Gastroesophageal sphincter (tissue), 4 donors: ENCODE measurements at places on chromosomes 3 and 15.

DNA sequence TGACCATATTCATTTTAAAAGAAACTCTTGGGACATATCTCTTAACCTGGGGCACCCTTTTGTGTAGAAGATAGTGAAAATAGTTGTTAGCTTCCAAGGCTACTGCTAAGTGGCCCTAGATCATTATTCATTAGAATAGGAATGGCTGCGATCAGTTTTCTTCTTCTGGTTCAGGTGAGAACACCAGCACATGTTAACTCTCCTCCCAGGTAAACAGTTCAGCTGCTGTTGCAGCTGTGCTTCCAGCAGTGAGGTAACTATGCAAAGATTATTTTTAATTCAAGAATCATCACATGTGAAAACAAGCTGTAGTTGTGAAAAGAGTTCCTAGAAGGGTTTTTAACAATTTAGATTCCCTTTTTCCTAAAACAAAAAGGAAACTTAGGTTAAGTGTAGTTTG lies 43.3 kb downstream of the ZPLD1 start:
- no peak for ATAC-seq

GRCh38 chr3:89447243-89447642 lies 339.8 kb downstream of the EPHA3 start:
- ATAC-seq, result peak; percentile 25

DNA sequence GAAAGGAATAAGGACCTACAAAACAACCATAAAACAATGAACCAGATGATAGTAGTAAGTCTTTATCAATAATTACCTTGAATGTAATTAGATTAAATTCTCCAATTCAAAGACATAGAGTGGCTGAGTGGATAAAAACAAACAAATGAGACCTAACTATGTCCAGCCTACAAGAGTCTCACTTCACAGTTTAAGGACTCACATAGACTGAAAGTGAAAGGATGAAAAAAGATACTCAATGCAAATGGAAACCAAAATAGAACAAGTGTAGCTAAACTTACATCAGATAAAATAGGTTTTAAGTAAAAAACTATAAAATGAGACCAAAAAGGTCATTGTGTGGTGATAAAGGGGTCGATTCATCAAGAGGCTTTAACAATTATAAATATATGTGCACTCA lies 21.9 kb upstream of the NR1I2 start:
- no peak for ATAC-seq

DNA sequence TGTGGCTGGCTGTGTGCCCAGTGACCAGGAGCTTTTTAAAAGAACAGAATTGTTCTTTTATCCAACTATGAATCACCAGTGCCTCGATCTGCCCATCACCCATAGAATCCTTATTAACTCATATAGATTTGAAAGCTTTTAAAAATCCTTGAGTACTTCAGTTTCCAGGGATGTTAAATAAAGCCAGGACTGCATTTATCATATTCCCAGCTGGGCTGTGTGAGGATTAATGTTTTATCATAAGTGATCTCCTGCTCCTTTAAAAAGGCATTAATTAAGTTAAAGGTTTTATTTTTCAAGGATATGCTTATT lies 234.0 kb downstream of the MYRIP start:
- no peak for ATAC-seq

DNA sequence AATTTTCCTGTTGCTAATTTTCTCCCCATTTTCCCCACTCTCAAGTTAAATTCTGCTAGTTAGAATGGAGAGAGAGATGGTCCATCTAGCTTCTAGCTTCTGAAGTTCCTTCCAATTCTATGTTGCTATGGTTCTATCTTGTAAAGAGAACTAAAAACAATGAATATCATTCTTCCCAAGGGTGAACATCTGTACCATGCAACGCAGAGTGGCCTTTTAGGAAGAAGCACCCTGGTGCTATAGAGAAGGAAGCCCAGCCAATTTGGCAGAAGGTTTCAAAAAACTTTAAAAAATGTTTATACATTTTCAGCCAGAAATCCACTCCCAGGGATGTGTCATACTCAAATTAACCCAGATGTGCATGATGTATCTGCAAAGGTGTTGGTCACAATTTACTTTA lies 149.1 kb downstream of the SEMA6D start:
- ATAC-seq, result no peak

DNA sequence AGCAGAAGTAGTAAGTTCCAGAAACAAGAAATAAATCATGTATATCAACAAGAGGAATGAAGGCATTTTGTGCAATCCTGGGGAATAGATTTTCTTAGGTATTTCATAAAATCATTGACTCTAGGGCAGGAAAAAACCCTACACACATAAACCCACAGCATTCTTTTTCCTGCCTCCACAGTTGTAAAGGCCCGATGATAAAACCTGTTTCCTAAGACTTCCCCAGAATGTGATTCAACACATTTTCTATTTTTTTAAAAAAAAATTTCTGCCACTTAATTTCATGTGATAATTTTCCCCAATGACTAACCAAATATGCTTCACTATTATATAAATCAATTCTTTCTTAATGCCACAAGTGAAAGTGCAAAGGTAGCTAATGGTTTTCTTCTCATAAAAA lies 407.0 kb downstream of the FHIT start:
- no peak for ATAC-seq

GRCh38 chr3:48595075-48595525 lies at the start of gene COL7A1:
Gene COL7A1 (minus strand): TSS chr3:48595329. CDS start chr3:48595159, 170 bp downstream.
- ATAC-seq, result no peak

DNA sequence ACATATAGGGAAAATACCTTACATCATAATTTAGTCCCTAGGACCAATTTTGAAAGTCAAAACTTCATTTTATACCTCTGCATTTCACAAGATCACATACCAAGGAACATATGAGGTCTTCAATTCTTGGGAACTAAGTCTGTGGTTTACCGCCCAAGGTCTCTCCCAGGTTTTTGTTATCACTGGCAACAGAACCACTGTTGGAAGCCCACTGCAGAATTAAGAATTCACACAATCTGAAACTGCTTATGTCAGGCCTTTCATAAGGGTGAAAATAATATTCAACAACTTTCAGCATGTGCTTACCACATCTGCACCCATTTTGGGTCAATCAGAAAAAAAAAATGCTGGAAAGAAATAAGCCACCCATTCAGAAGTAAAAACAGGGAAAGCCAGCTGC lies 107.2 kb upstream of the MME start:
- no peak for ATAC-seq

- ATAC-seq, result no peak
These were observed 15.0 kb upstream of the C15orf61 start for GRCh38 chr15:67505675-67506572.

DNA sequence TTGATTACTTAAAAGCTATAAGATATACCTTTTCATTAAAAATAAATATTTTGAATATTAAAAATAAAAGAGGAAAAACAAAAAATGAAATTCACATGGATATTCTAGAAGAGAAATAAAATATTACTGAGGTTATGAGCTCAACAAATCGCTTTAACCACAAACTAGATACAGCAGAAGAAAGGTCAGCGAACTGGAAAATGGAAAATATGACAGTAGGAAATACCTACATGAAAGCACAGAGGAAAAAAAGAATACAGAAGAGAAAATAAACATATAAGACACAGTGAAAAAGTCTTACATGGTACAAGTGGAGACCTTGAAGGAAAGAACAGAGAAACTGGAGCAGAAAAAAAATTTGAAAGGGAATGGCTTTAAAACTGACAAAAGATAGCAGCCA lies 33.2 kb downstream of the SCAPER start:
- no peak for ATAC-seq

- ATAC-seq, result no peak
These were observed 97.3 kb downstream of the IQSEC1 start for GRCh38 chr3:12975748-12976522.

DNA sequence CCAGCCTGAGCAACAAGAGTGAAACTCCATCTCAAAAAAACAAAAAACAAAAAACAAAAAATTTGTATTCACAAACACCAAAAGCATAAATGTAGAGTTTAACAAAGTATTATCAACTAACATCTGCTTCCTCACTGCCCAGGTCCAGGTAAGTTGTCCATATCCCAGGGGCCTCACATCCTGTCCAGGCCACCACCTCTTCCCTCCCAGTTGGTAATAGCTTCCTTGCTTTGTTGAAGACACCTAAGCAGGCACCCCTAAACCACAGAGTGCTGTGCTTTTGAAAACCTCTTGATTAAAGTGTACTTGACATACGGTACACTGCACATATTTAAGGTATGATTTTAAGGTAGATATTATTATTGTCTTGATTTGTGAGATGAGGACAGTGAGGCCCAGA lies 299.8 kb downstream of the SHQ1 start:
- no peak for ATAC-seq

GRCh38 chr3:131616719-131617118 lies 113.9 kb upstream of the MRPL3 start:
- no peak for ATAC-seq

DNA sequence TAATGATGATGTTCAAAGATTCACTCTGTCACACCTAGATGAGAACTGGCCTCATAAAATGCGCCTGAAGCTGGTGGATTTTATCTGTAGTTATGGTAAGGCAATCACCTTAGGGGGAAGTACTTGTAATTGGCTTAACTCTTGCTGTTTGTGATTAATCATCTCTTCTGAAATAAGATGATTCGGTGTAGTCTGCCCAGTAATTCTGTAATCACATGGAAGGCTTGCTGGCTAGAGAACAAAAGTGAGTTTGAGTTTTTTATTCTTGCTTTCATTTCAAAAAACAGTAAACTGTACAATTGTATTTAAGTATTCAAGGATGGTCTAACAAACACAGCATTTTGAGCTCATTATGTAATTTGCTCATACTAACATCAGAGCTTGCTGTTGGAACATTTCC lies 72.1 kb downstream of the OTOL1 start:
- ATAC-seq, result no peak

DNA sequence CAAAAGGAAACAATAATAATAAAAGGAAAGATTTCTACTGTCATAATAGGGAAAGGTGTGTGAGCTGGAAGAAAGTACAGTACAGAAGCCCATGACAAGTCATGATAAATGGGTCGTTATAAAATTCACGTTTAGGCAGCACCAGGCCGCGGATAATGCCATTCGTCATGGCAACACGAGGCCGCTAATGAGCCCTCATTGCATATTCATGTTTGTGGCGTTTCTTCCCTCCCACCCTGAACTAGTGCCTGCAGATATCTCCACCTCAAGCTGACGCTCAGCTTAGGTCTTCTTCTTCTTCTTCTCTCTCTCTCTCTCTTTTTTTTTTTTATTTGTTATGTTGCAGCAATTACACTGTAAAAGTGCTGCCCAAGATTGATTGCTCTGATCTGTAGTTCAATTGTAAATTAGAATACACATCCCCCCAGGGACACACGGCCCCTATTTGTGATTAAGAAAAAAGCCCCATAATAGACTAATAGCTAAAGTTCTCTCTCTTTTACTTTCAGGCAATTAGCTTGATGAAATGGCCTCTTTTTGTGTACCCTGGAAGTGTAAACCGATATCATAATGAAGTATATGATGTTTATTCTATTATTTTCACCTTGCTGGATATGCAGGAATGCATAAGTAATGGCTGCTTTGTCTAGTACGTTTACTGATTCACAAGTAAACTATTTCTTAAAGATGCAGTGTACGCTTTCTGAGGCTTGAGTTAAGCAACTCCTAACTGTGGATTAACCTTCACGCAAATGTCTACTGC lies 61.9 kb upstream of the NR2F2 start:
- no peak for ATAC-seq

- no peak for ATAC-seq
These were observed 903.2 kb downstream of the MCTP2 start for GRCh38 chr15:95134431-95135110.

DNA sequence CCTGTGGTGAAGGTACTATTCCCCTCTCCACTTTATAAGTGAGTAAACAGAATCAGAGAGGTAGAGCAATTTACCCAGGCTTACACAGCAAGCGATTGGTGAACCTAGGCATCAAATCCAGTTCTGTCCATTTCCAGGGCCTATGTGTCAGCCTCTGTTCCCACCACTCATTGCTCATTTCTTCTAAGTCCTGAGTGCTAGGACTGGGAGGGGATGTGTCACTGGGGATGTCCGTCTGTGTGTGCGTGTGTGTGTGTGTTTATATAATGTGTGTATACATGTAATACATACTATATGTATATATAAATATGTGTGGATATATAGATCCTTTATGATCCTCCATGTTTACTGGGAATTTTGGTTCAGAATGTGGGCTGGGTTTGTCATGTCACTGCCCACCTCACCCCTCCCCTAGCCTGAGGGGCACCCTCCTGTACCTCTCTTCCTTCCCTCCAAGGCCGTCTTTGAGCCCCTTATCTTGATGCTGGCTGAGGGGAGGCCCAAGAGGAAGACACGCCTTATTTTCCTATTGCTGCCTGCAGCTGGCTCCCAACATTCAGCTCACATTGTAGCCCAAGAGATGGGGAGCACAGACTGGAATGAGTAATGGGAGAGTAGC lies 2.1 kb downstream of the TMEM43 start:
- ATAC-seq, result no peak

DNA sequence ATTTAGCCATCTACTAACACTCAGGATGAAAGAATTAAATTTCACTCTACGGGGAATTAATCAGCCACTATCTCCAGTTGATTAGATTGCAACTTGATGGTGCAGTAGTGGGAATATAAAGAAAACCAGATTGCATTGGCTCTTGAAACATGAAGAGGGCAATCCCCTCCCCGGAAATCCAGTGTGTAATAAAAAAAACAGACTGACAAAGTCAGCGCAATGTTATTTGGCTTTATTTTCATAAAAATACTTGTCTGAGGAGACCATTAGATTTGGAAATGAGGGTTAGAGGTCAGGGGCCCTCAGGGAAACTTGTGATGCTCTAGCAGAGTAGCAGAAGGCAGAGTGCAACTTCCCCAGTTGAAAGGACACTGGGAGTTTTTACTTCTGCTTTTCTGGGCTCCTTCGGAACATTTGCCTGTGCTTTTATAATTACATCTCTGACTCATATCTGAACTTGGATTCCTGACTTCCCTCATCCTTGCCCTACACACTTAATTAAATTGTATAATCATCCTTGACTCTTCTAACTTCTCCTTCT lies 326.8 kb downstream of the TUSC7 start:
- ATAC-seq, result peak; percentile 95
